ENCODE measurements at places on chromosomes 1 and 21. TPM values are rescaled to one million over a fixed set of nuclear protein-coding genes. Genes with fewer than 3 reads are reported as not detected.
A peak's percentile ranks its signal among the peaks of the same experiment; 100 is the strongest.

FASLG gene
- total RNA-seq = not detected

CTSS gene
- 6.9 TPM for total RNA-seq

GRCh38 chr1:206581571-206581981 lies 30.7 kb downstream of the EIF2D start:
- no peak for DNase-seq

DNA sequence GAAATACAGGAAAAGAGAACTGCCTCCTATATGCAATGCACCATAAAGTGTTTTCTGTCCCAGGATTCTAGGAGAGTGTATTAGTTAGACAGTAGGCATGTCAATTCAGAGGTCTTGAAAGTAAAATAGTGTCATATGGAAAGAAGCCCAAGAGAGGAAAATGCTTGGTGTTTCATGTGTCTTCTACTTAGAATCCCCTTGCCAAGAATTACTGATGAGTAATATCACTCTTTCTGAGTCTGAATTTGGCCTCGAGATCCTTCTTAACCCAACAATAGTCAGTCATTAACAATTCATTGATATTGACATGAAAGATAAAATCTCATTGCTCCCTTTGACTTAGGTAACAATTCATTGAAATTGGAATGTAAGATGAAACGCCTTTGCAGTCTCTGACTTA lies 972.2 kb downstream of the TTLL7 start:
- DNase-seq = no peak

GRCh38 chr1:15584489-15585363 lies at the start of gene AGMAT:
Gene AGMAT, minus strand, starts transcription at chr1:15585051. Its CDS starts 84 bp downstream, at chr1:15584967.
- DNase-seq = peak; percentile 47

DNA sequence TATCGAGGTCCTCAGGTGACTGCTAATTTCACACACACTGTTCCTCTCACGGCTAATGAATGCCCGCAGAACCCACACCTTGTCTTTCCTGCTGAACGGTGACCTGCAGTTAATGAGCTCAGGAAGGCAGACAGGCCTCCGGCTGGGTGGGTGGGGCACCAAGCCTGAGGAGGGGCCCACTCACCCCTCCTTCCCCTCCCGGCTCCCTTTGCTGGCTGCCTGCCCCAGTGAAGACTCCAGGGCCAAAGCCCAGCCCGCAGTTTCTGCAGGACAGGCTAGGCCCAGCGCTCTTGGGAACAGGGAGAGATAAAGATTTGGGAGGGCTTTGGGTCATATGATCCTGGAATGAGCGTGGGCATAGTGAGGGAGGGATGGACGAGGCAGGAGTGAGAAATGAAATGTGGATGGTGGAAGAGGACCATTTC lies 26.4 kb downstream of the FOXO6 start:
- peak; percentile 50 for DNase-seq

Measured in frontal cortex (tissue), 4 donors.